ENCODE measurements at places on chromosomes 5 and 9.

DNA sequence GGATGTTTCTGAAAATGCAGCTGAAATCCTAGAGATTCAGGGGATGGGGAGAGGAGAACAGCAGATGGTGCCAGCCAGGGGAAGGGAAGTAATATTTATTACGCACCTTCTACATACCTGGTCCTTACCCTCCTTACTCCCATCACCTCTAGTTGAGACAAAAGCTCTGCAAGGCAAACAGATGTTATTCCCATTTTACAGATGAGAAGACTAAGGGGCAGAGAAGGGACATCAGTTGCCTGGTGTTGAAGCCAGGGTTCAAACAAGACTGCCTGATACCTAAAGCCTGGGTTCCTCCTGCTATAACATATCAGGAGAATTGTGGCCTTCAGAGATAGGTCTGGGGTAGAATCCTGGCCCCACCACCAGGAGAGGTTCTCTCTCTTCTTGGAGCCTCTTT is 7.3 kb upstream of the BOD1 start:
- no peak for DNase-seq

GRCh38 chr9:3585606-3586005 is 59.8 kb upstream of the RFX3 start:
- DNase-seq = no peak

- no peak for DNase-seq
Observed at GRCh38 chr5:166713295-166713694, 1578.2 kb upstream of the WWC1 start.

GRCh38 chr9:5502553-5502952 is 7.8 kb upstream of the PDCD1LG2 start:
- DNase-seq = no peak

GRCh38 chr5:1346627-1347440 is 1.9 kb upstream of the CLPTM1L start:
- no peak for DNase-seq

- DNase-seq = no peak
Observed at GRCh38 chr5:168590666-168591065, 11.5 kb upstream of the PANK3 start.

GRCh38 chr5:150486402-150487198 is 21.3 kb upstream of the NDST1 start:
- peak; percentile 53 for DNase-seq

DNA sequence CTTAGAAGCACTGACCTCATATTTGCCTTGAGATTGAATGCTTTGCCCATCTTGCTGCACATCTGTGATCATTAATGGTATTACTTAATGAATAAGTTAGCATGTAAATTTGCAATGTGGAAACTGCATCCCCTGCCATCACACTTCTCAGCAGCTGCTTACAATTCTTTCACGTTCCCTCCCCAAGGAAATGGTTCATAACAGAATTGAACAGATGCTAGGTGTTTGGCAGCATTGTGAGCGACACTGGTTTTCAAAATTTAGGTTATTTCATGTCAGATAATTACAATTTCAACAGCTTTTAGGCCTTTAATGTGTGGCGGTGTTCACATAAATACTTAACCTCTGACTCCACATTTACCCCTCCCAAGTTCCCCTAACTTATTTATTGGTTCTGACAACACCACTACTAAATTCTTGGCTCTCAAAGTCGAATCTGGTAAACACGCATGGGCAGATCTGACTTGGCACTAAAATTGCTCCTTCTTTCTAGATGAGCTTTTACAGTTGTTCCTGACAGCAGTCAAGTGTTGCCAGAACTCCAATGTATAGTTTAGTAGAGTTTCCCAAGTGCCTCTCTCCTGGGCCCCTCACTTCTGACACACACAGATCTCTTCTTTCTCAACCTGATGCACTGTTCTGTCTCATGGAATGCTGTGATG is 46.8 kb downstream of the SLC1A3 start:
- no peak for DNase-seq

- DNase-seq = no peak
Observed at GRCh38 chr5:110104726-110105669, 415.3 kb downstream of the MAN2A1 start.

GRCh38 chr9:7293091-7293490 is 506.5 kb downstream of the DMAC1 start:
- no peak for DNase-seq

DNA sequence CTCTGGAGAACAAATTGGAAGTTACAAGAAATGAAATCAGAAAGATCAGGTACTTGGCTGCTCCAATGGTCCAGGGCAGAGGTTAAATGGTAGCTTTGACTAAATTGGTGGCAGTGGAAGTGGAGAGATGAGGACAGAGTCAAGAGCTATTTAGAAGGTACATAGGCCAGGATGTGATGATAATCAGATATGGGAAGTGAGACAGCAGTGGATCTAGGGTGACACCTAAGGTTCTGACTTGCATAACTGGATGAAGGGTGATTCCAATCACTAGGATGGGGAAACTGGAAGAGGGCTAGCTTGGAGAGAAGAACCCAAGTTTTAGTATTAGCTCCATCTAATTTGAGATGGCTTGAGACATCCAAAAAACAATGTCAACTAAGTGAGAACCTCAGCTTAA is 24.0 kb upstream of the NDUFB6 start:
- DNase-seq = no peak

GRCh38 chr9:91047993-91048607 is 246.5 kb downstream of the SYK start:
- no peak for DNase-seq

DNA sequence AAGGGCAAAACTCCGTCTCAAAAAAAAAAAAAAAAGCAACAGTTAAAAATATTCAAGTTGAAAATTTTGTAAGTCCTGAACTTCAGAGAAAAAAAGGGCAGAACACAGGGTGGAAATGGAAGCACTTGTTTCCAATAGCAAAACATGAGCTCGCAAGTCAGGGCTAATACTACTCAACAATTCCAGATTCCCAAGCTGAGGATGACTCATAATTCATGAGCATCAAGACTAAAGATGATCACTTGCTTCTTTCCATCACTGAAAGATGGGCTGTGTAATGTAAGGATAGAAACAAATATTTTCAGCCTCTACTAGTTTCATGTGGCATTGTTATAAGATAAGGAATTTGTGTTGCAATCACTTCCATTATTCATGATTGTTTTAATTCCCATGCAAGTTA is 33.5 kb upstream of the FST start:
- DNase-seq = no peak

GRCh38 chr9:128577206-128577605 is 24.8 kb downstream of the SPTAN1 start:
- no peak for DNase-seq

DNA sequence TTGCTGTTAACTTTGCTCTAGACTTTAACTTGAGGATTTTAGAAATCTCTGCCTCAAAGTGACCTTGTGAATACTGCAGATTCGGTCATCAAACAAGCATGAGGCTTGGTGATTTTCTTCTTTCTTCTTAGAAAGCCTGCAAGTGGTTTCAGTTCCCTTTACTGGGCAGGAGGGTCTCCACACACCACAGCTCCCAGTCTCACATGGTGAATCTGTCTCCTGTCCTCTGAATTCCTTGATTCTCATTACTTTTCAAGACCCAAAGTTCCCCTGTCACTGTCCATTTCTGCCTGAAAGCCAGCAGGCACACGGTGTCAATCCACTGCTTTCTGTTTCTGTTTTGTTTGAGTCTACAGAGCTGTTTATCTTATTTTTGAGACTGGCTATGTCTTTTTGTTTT is 14.1 kb downstream of the HSPB3 start:
- DNase-seq = no peak

DNA sequence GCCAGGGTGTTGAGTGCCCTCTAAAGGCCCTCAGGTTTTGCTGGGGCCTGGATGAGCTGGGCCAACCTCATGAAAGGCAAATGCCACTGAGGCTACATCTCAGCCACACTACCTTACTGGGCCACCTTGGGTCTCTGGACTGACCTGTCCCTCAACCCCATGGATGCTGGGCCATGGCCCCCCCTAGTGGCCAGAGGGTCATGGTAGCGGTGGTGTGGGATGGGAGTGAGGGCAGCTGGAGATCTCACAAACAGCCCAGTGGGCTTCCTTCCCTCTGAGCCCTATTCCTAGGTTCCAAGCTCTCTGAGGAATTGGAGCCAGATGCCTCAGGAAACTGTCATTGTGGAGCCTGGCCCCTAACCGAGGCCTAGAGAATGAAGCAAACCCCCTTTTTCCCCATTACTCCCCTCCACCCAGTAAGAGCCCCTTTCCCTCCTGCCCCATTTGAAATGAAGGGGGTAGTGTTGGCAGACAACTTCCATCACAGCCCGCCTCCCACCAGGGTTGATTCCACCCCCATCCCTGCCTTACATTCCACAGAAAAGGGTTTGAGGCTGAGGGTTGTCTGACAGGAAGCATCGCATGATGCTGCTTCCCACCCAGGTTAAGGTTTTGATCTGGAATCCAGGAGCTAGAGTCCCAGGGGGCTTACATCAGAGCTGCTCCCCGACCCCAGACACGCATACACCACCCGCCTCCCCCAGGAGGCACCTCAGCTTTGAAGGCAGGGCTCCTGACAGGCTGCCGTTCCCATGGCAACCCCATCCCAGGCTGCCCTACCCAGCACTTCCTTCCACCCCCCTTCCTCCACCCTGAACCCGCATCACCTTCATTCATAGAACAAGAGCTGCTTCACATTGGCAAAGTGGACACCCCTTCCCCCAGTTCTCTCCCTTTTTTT is 63.9 kb downstream of the PCDH1 start:
- peak; percentile 55 for DNase-seq

DNA sequence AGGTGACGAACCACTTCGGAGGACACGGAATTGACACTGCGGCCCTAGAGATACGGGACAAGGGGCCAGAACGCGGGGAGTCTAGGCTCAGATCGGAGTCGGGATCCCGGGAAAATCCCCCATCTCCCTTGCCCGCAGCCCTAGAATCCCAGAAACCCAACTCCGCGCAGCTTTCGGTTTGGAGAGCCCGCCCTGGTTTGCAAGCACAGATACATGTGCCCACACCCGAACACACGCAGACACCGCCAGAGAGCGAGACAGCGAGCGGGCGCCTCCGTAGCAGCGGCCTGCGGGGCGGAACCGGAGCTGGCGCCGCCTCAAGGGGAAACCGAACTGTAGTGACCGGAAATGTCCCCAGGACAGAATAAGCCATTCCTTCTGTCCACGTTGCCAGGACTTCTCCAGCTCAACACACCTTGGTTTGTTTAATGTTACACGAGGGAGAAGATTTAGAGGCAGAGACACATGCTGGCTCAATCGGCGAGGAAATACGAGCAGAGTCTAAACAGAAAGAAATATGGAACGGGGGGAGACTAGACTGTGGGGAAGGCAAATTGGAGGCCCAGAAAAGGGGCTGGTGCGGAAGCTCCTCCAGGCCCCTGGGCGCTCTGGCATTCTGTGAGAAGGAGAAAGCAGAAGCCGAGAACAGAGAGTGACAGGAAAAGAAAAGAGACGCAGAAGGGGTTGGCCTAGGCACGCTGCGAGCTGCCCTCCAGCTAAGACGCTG is 2.9 kb upstream of the PAX5 start:
- no peak for DNase-seq

DNA sequence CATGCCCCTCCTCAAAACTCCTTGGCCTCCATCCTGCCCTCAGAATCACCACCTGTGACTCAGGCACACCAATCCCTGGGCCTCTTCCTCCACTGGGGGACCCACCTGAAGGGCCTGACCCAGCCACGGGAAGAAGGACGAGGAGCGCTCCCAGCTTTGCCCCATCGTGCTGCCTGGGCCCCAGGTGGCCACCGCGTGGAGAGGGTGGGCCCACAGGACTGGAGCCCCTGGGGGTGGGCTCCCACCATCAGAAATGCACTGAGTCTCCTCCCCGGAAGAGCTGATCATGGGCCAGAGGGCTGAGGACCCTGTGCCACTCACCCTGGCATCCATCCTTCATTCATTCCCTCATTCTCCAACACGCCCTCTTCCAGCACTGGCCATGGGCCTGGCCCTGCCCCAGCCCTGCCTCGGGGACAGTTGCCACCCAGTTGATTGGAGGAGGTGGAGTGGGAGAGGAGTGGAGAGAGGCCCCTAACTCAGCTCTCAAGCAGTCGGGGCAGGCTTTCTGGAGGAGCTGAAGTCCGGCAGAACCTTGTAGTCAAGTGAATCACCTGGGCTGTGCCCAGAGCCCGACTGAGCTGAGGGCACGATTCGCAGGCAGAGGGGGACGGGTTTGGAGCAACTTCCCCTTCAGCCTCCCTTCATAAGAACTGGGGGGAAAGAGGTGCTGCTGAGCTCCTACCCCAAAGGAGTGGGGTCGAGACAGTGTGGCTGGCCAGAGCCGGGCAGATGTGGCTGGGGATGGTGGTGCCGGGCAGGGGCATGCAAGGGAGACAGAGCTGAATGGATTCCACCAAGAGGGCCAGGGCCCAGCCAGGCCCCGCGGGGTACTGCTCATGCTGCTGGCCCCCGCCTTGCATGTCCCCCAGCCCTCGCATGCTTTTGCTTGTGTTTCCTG is 29.6 kb downstream of the DNM1 start:
- DNase-seq = no peak

GRCh38 chr9:123716339-123716945 is 213.5 kb downstream of the DENND1A start:
- no peak for DNase-seq

DNA sequence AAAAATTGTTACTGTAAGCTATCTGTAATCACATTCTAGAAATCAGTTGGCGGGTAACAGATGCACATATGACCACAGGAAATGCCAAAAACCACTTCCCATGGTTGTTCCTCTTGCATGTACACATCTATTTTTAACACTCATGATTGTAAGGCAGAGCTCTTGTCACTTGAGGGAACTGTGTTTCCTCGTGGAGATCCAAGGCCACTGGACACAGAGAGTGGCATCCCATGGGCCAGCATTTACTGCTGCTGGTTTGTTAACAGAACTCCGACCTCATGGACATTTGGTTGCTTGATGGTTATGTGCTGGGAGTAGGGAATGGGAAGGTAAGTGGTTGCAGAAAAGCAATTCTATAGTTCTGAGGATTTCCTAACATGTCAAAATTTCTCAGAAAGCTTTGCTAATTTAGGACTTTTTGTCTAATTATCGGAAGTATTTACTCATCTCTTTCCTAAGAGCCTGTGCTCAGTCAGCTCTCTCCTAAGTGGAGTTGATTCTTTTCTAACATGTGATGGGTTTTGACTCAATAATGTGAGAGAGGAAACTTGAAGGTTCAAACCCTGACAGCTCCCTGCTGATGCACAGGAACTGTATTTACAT is 202.0 kb upstream of the NR3C1 start:
- DNase-seq = no peak

- DNase-seq = no peak
Observed at GRCh38 chr5:120055858-120056257, 408.2 kb upstream of the PRR16 start.

DNA sequence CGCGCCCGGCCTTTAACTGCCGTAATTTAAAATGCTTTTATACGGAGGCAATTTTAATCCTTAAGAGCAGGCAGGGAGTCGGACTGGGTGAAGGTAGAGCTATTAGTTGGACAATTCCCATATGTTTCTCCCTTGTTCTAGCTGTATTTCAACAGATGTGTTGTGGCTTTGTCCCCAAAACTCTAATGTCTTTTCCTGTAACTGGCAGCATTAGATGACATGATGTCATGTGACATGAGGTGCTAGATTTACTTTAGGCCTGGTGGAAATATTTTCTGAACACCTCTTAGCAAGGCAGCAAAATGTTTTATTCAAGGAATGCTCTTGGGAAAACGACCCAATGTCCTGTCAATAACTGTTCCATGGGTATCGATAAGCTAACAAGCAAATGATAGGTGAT is 8.5 kb downstream of the MYO10 start:
- no peak for DNase-seq

GRCh38 chr5:172058088-172058487 is 51.6 kb upstream of the FBXW11 start:
- no peak for DNase-seq

- no peak for DNase-seq
Observed at GRCh38 chr5:175542232-175542965, 64.0 kb downstream of the SFXN1 start.

Data from left ventricle myocardium inferior (tissue), 1 donor.